ENCODE measurements at places on chromosomes 16 and 17. TPM values are rescaled to one million over a fixed set of nuclear protein-coding genes. Genes with fewer than 3 reads are reported as not detected.

GRCh38 chr16:5321930-5322329 is 224.3 kb upstream of the EEF2KMT start:
- no peak for DNase-seq
- H3K4me1 ChIP-seq, result no peaks in the 10 kb centered on the region
- H3K27me3 ChIP-seq, result no peaks in the 10 kb centered on the region
- no peak overlapping the region for H3K4me3 ChIP-seq
- no peak overlapping the region for H3K27ac ChIP-seq

DNA sequence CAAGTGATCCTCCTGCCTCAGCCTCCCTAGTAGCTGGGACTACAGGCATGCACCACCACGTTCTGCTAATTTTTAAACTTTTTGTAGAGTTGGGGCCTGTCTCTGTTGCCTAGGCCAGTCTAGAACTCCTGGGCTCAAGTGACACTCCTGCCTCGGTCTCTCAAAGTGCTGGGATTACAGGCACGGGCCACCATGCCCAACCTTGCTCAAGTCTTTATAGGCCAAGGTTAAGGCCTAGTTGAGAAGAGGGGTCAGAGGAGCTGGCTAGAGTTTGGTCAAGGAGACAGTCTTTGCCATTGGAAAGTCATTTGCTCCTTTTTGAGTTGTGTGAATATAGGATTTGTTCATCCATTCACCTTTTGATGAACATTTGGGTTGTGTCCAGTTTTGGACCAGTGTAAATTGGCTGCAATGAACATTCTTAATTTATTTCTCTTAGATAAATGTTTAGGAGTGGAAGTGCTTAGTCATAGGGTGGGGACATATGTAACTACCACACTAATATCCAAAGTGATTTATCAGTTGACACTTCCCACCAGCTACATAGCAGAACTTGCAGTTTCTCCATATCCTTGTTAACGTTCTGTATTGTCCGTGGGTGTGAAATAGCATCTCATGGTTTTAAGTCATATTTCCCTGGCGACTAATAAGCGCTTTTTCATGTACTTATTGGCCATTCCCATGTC is 30.7 kb upstream of the ARHGAP17 start:
- H3K27ac ChIP-seq, result no peak overlapping the region
- no peak for DNase-seq
- no peaks in the 10 kb centered on the region for H3K36me3 ChIP-seq
- H3K4me1 ChIP-seq, result no peaks in the 10 kb centered on the region
- no peak overlapping the region for H3K4me3 ChIP-seq
- no peaks in the 10 kb centered on the region for H3K27me3 ChIP-seq

DNA sequence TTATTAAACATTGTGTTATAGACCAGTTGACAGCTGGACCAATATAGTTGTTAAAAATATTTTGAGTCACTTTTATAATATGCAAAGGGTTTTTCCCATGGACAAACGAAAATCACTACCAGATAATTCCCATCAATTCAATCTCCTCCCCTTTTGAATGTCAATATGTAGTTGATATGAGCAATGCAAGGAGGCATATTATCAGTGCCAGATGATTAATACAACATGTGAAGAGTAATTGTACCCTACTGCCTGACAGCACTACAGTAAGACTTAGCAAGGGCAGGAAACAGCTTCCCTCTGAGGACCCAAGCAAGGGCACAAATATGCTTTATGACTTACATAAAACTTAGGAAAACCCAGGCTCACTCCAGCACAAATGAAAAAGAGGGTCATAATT is 17.3 kb downstream of the KANSL1 start:
- no peaks in the 10 kb centered on the region for H3K27me3 ChIP-seq
- H3K4me1 ChIP-seq, result peaks cover 5% of the 10 kb centered on the region
- no peaks in the 10 kb centered on the region for H3K36me3 ChIP-seq
- H3K4me3 ChIP-seq, result no peak overlapping the region
- H3K27ac ChIP-seq, result no peak overlapping the region

TEKT5 gene
- not detected for total RNA-seq

DNA sequence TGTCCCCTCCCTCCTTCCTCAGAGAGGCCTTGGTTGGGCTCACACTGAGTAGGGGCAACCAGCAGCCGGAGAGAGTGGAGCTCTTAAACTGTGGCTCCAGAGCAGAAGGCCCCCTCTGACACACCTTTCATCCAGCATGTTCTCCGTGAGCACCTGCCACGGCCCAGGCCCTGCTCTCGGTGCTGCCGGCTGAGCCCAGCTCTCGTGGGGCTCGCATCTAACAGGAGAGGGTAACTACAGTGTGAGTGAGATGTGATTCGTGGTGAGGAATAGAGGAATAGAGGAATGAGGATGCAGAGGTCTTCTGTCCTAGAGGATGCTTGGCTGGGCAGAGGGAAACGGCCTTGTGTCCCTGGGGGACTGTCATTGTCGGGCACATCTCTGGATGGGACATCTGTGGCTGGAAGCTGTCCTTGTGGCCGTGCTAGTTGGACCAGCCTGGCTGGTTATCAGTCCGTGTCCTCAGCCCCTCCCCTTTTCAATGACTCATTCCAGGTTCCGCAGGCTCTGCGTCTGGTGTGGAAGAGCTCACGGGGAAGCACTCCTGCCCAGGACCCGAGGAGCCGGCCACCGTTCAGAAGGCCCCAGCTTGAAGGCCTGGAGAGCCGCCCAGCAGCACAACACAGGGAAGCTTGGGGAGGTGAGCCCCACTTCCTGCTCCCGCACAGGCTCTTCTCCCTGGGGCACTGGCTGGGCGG is 11.9 kb upstream of the DNASE1 start:
- H3K27me3 ChIP-seq, result no peaks in the 10 kb centered on the region
- H3K4me3 ChIP-seq, result no peak overlapping the region
- H3K27ac ChIP-seq, result no peak overlapping the region

DLX4 gene
- total RNA-seq, result not detected

CSH2 gene
- not detected for total RNA-seq

KRT14 gene
- total RNA-seq, result not detected

GRCh38 chr17:44952946-44953475 is 5.4 kb upstream of the KIF18B start:
- no peak for DNase-seq
- H3K4me1 ChIP-seq, result no peaks in the 10 kb centered on the region
- no peak overlapping the region for H3K4me3 ChIP-seq
- no peaks in the 10 kb centered on the region for H3K36me3 ChIP-seq
- H3K27me3 ChIP-seq, result no peaks in the 10 kb centered on the region

GRCh38 chr17:78269955-78270381 is 38.5 kb downstream of the TMEM235 start:
- DNase-seq, result no peak
- no peak overlapping the region for H3K27ac ChIP-seq
- H3K4me3 ChIP-seq, result no peak overlapping the region
- no peaks in the 10 kb centered on the region for H3K27me3 ChIP-seq
- no peaks in the 10 kb centered on the region for H3K4me1 ChIP-seq
- H3K36me3 ChIP-seq, result no peaks in the 10 kb centered on the region

GRCh38 chr17:78822552-78822951 is 18.1 kb downstream of the USP36 start:
- H3K4me1 ChIP-seq, result no peaks in the 10 kb centered on the region
- peak; percentile 61 for DNase-seq
- no peaks in the 10 kb centered on the region for H3K27me3 ChIP-seq
- no peak overlapping the region for H3K4me3 ChIP-seq

GRCh38 chr17:75516619-75517296 is 430 bp downstream of the TSEN54 start:
- peaks cover 7% of the 10 kb centered on the region for H3K4me1 ChIP-seq
- H3K27ac ChIP-seq, result peak overlapping the region; percentile 91
- H3K27me3 ChIP-seq, result no peaks in the 10 kb centered on the region
- peak; percentile 46 for DNase-seq
- H3K36me3 ChIP-seq, result no peaks in the 10 kb centered on the region

OTOA gene
- total RNA-seq, result 0.28 TPM

RNF227 gene
- total RNA-seq, result 4.1 TPM

KRTAP2-1 gene
- total RNA-seq, result not detected

DNA sequence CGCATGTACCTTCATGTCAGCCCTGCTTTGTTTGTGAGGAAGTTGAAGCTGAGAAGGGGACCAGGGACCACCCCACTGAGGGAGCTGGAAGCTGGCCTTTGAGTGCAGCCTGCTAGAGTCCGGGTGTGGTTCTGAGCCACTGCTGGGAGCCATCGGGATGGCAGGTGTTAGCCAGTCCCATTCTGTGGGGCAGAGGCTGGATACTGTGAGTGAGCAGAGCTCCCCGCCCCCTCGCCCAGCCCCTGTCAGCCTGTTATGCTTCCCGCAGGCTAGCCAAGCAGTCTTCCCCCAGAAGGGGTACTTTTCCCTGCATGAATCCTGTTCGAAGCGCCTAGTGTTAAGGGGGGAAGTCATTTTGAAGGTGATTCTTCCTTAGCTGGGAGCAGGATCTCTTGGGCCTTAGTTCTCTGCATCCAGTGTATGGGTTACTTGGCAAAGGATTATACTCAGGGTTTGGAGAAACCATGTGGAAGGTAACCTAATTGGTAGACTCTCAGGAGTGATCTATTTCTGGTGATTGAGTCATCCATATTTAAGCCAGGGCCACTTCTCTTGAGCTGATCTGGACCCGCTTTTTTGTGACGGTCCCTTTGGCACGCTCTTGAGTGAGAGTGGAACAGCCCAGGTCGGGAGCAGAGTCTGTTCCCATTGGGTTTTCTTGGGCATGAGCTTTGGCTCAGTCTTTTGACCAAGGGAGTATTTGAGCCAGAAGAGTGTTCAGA is 23.8 kb downstream of the AKAP1 start:
- no peak overlapping the region for H3K27ac ChIP-seq
- H3K4me3 ChIP-seq, result no peak overlapping the region
- no peaks in the 10 kb centered on the region for H3K36me3 ChIP-seq

DNA sequence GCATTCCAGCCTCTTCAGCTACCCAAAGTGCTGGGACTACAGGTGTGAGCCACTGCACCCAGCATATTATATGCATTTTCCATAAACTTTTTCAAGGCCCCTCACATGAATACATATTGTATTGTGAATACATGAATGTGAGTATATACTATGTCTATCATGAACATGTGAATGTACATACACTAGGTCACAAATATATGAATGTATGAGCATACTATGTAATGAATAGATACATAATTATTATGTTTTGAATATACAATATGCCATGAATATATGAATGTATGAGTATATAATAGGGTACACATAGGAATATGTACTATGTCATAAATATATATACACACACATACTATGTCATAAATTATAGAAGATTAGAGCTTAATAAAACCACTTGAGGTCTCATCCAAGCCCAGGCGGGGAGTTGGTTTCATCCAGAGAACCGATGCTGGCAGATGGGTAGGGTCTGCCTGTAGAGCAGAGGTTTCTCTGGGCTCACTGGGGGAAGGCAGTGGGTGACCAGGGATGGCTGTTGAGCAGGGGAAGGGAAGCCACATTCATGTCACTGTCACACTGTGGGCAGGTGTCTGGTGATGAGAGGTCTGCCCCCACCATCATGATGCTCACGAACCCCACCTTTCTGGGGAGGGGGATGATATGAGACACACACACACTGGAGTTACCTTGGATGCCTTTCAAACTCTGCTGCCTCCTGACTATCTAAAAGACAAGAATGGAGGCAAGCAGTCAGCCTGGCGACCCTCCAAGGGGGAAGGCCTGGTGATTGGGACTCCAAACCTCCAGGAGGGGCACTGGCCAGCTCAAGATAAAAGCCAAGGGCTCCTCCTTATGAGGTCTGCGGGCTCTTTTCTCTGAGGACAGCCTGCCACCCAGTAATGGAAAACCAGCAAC is 7.3 kb downstream of the C16orf95 start:
- no peaks in the 10 kb centered on the region for H3K4me1 ChIP-seq
- H3K27ac ChIP-seq, result no peak overlapping the region
- no peaks in the 10 kb centered on the region for H3K27me3 ChIP-seq
- H3K36me3 ChIP-seq, result no peaks in the 10 kb centered on the region
- no peak for DNase-seq
- H3K4me3 ChIP-seq, result no peak overlapping the region

MAPK7 gene
- total RNA-seq, result 3.3 TPM

GRCh38 chr17:39933912-39934311 is 6.4 kb downstream of the LRRC3C start:
- H3K27ac ChIP-seq, result no peak overlapping the region
- H3K27me3 ChIP-seq, result no peaks in the 10 kb centered on the region
- no peaks in the 10 kb centered on the region for H3K36me3 ChIP-seq

GRCh38 chr17:64533784-64534183 is 27.0 kb downstream of the CEP95 start:
- no peak for DNase-seq
- no peaks in the 10 kb centered on the region for H3K4me1 ChIP-seq
- H3K27me3 ChIP-seq, result no peaks in the 10 kb centered on the region
- no peak overlapping the region for H3K27ac ChIP-seq

DNA sequence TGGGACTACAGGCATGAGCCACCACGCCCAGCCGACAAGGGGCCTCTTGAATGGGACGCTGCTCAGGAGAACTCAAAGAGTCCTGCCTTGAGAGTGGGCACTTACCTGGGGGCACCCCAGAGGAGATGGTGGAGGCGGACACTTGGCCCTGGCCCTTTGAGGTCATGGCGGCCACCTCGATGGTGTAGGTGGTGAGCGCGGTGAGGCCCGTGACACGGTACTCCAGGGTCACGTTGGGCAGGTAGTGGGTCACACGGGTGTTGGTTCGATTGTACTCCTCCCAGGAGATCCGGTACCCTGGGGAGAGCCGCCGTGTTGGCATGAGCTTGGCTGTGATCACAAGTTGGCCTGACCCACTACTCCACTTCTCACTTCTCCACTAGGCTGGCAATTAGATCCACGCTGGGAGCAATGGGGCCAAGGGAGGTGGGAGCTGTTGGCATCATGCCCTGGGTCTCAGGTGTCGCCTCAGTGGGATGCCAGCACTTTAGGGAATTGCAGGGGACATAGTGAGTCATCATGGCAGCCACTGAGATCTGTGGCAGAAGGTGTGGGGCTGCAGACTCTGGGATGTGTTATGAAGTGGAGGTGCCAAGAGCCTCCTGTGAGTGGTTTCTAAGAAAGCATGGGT is 89.2 kb upstream of the CDC42EP4 start:
- H3K36me3 ChIP-seq, result no peaks in the 10 kb centered on the region
- H3K27me3 ChIP-seq, result no peaks in the 10 kb centered on the region
- H3K27ac ChIP-seq, result no peak overlapping the region
- no peaks in the 10 kb centered on the region for H3K4me1 ChIP-seq
- no peak for DNase-seq
- no peak overlapping the region for H3K4me3 ChIP-seq

DNA sequence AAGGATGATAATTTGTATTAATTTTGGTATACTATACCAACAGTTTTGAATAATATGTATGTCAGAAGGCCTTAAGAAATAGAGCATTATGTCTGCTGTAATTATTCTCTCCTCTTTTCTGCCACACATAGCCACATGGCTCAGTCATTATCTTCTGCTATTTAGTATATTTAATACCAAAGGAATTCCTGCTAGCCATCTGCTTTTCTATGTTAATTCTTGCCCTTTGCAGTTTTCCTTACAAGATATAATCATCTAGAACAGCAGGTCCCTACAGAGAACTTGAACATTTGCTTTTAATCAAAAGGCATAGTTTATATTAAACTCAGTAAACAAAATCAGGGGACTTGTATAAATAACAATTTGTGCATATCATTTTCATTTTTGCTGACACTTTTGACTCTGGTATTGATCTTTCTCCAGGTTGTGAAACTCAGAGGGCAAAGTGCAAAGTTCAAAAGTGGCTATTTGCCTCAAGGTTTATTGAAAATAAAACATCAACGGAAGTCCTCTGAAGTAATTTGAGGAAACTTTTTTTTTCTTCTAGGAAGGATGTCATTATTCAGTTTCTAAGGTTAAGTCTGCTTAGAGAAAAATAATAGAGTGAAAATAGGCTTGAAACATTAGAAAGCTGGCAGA is 702.0 kb downstream of the KCNJ2 start:
- DNase-seq, result no peak
- H3K27ac ChIP-seq, result no peak overlapping the region
- H3K27me3 ChIP-seq, result no peaks in the 10 kb centered on the region
- no peaks in the 10 kb centered on the region for H3K36me3 ChIP-seq

All from uterus (tissue), 4 donors.